ENCODE measurements at places on chromosomes 12 and 14.

GRCh38 chr12:104049278-104049902 lies 597 bp downstream of the GLT8D2 start:
- DNase-seq, result no peak

DNA sequence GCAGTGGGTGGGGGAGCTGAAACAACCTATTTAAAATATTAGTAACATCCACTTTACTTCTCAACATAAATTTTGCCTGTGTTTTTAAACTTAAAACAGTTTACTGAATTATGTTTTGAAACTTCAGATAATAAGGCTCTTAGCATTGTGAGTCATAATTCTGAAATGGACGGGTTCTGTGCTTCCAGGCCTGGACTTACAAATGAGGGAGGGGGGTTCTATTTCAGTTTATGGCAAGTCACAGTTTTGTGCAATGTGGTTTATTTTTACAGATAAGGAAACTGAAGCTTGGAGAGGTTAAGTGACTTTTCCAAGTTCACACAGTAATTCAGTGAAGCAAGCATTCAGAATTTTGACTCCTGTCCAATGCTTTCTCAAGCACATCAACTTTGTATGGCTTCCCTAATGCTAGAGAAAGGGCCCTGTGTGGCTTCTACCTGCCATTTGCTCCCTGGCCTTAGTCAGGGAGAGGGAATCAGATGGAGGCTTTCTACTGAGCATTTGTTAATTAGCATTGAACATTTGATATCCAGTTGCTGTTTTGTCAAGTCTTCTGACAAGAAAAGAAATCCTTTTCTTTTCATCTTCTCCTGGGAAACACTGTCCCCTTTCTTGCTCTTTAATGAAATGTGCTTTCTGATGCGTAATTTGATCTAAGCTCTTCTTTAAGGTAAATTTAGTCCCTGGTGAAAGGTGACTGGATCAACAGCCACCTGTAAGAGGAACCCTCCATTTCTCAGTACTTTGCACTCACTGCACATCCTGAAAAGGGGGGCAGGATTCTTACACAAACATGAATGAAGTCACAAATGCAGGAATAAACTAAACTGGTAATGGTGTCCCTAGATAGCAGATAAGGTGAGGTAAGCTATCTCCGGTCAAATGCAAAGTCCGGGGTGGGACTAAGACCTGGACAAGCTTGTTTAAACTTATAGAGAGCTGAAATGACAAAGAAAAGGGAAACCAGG lies 2.5 kb upstream of the SALL2 start:
- peak; percentile 60 for DNase-seq

- DNase-seq, result no peak
Observed at GRCh38 chr14:99872786-99873440, 79.7 kb downstream of the EML1 start.

GRCh38 chr14:47596860-47597259 lies 78.5 kb downstream of the MDGA2 start:
- no peak for DNase-seq

- no peak for DNase-seq
Observed at GRCh38 chr14:83282706-83283105, 1749.1 kb upstream of the SEL1L start.

DNA sequence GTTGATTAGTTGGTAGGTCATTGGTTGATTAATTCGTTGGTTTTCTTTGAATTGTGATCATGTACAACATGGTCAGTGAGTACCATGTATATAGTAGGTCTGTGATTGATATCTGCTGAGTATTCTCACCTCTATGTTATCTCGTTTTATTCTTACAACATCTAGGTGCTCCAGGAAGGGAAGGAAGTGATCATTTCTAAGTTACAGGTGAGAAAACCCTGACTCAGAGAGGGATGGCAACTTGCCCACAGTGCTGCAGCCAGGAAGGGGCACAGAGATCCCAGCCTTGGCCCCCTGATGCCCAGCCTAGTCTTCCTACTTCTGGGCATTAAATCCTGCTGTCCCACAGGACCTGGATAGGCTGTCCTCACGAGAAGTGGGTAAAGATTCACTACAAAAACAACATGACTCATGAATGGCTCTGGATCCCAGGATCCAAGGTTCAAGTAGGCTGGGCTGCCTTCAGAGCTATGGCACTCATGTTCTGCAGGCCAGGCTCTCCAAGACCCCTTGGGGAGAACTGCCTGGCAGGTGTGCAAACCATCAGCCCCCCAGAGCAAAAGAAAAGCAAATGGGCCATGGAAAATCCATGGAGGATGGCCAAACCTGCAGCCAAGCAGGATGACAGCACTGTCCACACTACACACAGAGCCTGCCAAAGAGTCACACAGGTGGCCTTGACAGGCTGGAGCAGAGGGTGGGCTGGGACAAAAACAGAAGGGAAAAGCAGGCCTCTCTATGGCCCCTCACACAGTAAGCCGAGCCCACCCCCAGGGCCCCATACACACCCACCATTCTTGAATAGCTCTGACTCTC lies 146.2 kb downstream of the BCL11B start:
- no peak for DNase-seq

DNA sequence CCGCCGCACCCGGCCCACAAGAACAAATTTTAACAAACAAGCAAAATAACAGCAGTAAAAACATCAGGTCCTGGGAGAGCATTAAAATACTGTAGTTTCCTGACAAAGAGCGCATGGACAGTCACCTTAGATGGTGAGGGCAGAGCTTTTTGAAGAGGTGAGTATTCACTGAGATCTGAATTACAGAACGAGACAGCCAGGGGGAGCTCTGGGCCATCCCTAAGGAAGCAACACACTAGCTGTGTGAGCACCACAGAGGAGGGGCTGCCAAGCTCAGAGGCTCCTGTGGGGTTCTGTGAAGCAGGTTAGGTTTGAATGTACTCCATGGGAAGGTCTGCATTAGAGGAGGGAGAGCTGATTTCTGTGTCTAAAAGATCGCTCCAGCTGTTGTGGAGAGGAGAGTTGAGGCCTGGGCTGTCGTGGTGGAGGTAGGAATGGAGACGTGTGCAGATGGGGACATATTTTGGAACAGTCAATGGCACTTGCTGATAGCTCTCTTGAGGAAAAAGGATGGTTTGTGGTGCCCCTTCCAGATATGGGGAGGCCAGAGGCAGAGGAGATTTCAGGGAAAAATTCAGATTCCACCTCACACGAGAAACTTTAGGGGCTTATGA lies 72.9 kb downstream of the TRAFD1 start:
- DNase-seq, result peak; percentile 77

DNA sequence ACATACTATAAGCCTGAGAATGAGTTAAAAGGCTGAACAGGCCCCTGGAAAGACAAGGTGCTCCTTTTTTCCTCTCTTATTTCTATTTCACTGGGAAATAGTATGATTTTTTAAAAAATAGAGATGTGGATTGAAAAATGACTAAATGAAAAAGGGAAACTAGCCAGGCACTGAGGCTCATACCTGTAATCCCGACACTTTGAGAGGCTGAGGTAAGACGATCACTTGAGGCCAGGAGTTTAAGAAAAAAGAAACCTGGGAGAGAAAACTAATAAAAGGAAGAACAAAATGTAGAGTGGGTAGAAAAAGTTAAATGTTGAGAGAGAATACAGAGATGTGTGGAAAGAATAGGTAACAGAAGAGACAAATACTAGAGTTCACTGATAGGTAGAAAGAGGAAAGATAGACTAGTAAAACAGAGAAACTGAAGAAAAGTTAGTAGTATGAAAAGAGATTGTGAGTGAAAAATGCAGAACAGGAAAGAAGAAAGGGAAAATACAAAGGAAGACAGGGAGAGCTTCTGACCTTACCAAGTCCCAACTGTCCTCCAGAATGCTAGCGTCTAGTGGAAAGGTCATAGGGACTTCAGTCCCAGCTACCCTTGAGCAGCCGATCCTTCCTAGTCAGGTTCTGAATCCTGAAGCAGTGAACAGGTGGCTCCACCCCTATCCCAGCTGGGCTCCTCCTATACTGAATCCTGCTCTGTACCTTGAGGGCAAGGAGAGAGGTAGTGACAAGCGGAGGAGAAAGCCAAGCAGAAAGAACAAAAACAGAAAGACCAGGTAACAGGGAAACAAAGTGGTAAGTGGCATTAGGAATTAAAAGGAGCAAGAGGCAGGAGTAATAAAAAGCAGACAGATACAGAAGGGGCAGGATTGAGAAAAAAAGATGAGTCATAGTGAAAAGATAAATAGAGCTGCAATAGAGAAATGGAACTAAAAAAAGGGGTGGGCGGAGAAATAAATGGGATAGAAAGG lies 7.3 kb downstream of the TMEM116 start:
- peak; percentile 38 for DNase-seq

GRCh38 chr14:28666961-28667360 lies 99.6 kb upstream of the FOXG1 start:
- DNase-seq, result no peak

DNA sequence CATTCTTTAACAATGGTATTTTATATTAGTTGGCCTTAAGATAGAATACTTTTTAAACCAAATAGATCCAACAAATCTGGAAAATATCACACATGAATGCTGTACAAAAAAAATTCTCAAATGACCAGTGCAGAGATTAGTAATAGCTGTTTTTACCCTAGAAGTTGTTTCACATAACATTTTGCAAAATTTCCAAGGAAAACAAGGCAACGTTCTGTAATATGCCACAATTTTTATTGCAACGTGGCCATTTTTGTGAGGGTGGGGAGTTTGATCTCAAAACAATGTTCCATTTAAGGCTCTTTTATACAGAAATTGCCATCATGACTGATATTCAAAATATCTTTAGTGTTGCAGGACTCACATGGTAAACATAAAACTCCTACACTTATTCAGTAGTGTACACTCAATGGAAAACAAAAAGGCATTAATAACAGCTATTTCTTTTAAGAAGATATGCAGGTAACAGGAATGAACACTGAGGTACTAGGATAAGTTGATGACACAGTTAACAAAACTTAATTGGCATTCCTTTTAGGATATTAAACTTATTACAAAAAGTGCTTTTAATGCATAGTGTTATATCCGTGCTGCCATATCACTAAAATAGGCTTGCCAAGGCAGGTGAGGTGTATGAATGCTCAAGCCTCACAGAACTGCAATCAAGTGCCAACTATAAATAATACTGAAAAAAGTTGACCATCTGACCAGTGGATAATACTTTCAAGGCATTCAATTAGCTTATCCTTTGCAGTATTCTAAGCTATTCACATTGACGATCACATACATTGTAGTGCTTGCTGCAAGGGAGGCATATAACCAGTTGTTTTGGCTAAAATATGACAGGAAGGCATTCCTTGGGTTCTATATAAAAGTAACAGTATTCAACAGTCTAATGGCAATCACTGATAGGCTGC lies 2.3 kb downstream of the CFL2 start:
- DNase-seq, result no peak

Measured in erythroblast (primary cell).